ENCODE measurements at places on chromosomes 2 and 18.

- no peak for DNase-seq
Observed at GRCh38 chr2:228652366-228652765, 470.9 kb upstream of the SPHKAP start.

- no peak for DNase-seq
Observed at GRCh38 chr2:85727798-85728197, 26.0 kb upstream of the ATOH8 start.

DNA sequence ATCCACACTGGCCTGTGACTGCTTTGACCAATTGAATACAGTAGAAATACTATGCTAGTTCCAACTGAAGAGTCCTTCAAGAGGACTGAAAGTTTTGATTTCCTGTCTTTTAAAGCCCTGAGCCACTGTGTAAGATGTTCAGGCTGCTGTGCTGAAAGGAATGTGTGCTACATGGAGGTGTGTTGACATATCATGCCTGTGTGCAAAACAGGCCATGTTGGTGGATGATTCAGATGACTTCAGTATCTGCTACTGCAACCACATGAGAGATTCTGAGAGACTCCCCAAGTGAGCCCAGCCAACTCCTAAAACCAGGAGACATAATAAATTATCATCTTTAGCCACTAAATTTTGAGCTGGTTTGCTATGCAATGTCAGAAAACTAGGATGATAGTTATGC lies 662.9 kb downstream of the ZEB2 start:
- no peak for DNase-seq

DNA sequence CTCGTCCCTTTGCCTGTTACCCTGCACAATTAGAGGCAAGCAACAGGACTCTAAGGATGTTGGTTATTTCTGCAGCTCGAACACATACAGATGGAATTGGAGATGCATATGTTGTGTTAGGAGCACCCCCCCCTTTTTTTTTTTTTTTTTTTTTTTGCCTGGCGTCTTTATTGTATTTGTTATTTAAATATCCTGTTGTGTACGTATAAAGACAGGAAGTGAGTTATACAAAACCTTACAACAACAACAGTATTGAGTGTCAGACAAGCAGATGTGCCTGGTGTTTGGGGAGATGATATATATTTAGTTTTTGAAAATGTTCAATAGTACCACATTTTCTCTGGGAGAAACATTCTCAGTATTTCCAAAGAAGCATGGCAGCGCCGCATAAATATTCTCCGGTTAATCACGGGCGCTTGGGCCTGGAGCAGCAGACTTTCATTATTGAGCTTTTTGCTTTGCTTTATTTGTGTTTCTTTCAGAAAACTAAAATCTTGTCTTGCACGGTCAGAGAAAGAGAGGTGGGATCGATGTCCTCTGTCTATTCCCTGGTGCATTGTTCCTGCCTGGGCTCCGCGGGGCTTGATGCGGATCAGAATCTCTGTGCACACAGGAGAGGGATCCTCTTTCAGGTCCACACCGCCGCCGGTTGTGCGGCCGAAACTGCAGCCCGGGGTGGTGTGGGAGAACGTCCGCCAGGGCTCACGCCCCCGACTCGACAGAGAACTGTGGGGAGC lies 23.2 kb upstream of the ZNF516 start:
- peak; percentile 32 for DNase-seq

- no peak for DNase-seq
Observed at GRCh38 chr2:86338778-86339295, 1.4 kb upstream of the REEP1 start.

- DNase-seq: no peak
Observed at GRCh38 chr2:233428008-233428407, 73.7 kb downstream of the DGKD start.

GRCh38 chr2:157784169-157784822 lies 91.8 kb downstream of the ACVR1 start:
- no peak for DNase-seq

DNA sequence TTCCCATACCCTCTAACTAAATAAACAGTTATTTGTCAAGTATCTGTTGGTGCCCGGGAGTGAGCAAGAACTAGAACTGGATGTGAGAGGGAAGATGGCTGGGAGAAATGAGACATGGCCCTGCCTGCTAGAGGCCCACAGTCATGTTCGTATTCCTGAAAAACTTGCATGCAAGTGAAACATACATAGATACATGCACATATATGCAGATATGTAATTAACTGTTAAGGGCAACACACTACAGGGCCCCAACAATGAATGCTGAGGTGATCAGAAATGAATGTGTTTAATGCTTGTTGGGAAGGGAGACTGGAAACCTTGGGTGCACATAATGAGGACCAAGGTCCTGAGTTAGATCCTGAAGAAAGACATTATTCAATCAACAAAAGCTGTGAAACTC lies 49.8 kb downstream of the ADD2 start:
- no peak for DNase-seq

DNA sequence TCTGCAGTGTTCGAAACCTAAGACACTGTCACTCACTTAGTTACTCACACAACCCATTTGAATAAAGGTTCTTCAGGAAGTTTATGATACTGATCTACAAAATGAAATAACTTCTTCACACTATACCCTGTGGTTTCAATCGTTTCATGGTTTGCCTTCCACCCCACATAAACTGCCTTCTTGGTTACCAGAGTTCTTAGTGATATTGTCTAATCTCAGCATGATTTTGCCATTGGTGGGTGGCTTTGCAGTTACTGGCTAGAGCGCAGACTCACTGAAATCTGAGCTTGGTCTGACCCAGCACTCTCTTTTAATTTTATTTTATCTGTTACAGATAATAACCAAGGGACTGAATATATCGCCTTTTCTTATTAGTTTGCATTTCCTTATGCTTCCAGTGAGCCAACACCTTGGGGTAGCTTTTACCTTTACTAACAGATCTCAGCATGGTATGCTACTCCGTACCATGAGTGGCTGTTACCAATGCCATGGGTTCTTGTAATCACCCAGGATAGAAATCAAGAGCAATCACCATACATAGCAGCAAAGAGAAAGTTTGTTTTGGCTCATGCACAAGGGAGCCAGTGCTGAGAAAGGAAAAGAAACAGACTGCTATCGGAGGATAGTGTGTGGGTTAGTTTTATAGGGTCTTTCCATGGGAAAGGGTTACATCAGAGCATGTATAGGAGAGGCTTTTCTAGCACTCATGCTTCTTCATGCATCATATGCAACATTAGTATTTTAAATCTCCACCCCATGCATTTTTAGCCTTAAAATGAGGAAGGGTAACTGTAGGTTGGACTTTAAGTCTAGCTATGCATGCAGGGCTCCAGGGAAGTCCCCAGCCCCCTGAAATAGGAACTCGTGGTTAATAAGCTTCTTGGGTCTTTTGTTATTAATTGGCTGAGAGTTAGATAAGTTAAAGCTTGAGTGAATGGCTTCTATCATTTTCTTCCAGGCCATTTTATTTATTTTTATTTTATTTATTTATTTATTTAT lies 33.3 kb downstream of the ANXA4 start:
- no peak for DNase-seq

DNA sequence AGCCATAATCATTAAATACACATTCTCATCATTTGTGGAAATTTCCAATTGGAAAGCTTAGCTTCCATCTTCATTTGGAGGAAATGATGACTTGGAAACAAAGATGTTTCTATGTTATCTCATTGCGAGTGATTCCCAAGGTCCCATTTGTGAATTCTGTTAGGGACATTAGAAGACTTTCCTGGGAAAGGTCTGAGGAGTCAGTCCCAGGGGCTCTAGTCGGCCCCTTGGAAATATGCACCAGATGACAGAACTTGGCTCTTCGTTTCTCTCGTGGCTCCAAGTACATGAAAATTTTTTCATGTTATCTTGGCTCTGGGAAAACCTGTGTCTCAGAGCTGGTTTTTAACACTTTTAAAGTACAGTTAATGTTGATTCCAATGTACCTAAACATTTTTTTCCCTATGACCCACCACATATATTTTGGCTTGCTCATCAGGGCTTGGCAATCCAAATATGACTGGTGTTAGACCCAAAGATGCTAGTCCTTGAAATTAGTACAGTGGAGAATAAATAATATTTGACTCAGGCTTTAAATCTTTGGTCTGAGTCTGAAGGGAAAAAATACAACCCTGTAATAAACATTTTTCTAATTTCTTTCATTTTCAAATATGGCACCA lies 15.4 kb upstream of the CAVIN2 start:
- no peak for DNase-seq

DNA sequence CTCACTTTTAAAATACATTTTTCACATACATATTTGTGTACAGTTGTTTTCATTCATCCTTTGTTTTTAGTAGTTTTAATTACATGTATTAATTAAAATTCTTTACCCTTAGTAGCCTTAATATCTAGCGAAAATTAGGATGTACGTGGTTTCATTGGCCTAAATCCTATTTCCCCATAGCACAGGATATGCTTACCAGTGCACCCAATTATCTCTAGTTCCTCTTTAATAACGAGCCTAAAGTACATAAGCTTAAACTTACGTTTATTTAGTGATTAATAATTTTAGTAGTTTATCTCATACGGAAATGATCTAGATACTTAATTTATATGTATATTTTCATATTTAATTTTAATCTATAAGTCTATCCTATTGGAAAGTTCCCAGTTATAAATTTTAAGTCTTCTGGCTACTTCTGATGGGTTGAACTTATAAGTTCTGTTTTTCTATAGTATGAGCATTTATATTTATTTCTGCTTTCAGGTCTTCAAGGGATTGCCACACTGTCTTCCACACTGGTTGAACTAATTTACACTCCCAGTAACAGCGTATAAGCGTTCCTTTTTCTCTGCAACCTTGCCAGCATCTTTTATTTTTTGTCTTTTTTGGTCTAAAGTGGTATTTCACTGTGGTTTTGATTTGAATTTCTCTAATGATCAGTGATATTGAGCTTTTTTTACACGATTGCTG lies 21.4 kb upstream of the RUFY4 start:
- no peak for DNase-seq

DNA sequence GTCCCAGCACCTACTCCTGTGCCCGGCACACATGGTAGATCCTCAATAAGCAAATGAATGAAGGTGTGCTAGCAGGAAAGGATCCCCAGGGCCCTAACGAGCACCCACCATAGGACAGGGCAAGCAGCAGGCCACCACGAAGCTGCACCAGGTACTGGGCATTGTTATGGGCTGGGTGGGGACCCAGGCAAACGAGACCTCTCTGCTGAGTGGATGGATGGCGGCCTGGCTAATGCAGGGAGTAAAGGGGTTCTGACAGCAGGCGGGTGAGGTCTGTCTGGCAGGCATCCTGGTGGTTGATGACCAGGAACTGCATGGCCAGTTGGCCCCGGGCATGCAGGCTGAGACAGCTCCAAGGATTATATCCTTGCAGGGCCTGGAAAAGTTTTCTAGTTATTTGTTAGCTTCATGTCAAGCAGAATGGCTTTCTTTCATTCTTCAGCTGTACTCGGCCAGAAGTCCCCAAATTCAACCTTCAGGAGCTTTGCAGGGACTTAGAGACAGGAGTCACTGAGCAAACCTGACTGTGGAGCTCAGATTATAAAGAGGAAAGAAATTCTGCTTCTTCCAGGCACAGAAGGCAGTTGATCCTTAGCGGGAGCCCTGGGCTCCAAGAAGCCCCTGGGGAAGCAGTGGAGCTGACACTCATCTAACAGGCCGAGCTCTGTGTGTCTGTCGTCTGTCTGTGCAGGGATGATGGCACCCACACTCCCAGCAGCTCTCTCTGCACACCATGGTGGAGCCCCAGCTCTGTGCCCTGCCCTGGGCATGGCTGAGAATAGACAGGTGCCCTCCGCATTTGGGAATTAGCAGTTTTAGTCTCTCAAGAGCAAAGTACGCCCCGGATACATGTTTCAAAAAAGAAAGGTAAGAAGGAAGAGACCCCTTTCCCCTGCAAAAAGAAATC lies 51.2 kb downstream of the SDC1 start:
- DNase-seq: no peak

DNA sequence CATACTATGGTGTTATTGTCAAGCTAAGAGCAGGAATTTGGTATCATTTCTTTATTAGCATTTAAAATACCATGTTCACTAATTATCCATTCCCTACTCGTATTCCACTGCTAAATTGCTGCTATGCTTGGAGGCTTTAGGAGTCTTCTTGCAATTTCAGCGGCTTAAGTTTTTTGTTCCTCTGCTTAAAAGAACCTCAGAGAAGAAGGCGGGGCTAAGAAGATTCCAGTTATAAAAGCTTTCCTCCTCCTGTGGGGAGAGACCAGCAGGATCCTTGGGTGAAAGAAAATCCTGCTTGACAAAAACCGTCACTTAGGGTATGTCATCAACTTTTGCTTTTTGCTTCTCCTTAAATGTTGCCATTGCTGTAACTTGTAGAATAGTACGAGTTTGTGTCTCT lies at the start of gene TRPM8:
Gene TRPM8, plus strand, starts transcription at position 258 of the 400 bp plus-strand sequence. CDS start 9,165 bp downstream, outside the sequence.
- DNase-seq: no peak

GRCh38 chr2:451495-451894 lies 163.6 kb upstream of the ALKAL2 start:
- DNase-seq: no peak

DNA sequence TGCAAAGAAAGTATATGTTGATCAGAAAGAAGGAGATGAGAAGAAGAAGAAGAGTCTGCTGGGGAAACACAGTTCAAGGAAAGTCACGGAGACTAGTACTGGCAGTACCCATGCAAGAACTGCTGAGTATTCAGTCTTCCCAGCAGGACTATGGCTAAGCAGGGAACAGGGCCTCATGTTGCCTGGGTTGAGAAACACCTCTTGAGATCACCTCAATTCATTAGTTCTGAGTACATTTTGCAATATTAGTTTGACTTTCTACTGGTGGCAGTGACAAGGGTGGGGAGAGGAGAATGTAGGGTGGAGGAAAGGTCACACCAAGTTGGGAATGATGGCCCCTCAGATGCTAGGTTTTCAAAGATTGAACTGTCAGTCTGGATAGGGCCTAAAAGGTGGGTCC lies 50.5 kb downstream of the MRPL33 start:
- DNase-seq: no peak

DNA sequence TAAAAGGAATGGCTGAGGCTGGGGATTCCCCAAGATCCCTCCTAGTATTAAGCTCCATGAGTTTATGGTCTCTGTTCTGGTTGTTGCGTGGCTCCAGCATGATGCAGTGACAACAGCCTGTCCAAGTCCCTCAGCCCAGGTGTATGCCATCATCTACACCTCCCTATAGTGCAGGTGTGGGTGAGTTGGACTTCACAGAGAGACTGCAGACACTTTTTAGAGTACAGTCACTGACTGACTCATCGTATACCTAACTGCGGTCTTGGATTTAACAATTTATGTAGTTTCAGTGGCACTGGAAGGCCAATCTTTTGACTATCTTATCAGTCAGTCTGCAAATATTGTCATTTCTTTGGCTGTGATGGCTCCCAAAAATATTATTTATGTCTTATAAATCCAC lies 415.0 kb downstream of the TMX3 start:
- DNase-seq: no peak
